ENCODE measurements at places on chromosomes 13 and 19.
A peak's percentile ranks its signal among the peaks of the same experiment; 100 is the strongest.

GRCh38 chr19:5792224-5792623 lies 1.3 kb upstream of the DUS3L start:
- DNase-seq: no peak

DNA sequence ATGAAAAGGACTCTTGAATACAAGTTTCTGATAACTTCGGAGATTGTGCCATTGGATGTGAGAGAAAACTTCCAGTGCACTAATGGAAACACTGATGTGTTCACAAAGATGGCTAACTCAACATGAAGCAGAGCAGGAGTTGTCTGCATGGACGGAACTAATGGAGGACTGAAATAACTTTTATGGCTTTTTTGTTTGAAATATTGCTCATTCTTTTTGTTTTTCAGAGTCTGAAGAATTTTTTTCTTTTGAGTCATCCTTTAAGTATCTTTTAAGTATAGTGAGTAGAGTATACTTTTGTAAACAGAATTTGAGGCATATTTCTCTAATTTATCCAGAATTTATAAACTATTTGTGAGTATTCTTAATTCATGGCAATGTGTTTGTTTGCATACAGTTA lies 25.7 kb downstream of the CRYL1 start:
- peak; percentile 21 for DNase-seq

- DNase-seq: no peak
Observed at GRCh38 chr19:13830114-13830740, 35.0 kb downstream of the ZSWIM4 start.

DNA sequence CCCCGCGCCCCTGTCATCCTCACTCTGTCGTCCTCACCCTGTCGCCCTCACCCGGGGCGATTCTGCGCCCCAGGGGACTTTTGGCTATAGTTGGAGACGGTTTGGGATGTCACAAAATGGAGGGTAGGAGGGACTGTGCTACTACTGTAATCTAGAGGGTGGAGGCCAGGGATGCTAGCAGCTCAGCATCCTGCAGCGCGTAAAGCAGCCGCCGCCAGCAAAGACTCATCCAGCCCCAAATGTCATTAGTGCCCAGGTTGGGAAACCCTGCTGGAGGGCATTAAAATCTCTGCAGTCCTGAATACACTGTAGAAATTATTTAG lies 362 bp downstream of the ZNF557 start:
- DNase-seq: no peak

DNA sequence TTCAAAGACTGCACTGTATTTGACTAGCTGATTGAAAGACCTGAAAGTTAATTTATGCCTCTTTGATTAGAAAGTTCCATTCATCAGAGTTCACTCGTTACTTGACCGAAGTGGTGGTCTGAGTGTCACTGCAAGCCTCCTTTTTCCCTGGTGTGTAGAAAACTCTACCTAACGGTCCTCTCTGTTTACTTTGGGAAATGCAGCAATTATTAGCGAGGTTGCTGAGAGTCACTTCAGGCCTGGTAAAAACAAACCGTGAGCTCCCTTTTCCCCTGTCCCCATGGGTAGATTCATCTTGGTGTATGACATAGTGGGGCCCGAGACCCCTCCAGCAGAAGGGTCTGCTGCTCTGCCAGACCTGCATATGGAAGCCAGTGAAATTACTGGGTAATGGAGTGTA lies 126.8 kb upstream of the RNF113B start:
- DNase-seq: no peak

DNA sequence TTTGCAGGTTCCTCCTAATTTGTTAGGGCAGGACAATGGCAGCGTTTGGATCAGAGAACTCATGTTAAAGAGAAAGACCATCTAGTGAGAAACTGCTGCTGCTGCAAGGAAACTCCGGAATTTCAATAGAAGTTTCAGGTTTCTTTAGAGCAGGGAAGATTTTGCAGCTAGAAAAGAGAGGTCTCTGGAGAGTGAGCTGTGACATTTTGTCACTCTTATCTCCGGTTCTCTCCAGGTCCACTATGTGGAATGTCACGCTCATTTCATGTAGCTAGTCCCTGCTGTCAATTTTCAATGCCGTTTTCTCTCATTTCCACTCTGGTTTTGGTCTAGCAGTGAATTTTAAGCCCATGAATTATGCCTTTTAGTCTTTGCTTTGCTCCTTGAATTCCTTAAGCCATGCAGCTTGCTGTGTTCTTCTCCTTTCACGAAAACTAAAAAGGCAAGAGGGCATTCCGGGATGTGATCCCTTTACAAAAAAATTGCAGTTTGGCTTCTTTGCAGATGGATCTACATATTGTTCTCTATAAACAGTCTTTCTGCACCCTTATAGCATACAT lies 46.7 kb upstream of the POSTN start:
- DNase-seq: no peak

All from fibroblast of skin of scalp (primary cell).